ENCODE measurements at places on chromosomes 6 and 20.

DNA sequence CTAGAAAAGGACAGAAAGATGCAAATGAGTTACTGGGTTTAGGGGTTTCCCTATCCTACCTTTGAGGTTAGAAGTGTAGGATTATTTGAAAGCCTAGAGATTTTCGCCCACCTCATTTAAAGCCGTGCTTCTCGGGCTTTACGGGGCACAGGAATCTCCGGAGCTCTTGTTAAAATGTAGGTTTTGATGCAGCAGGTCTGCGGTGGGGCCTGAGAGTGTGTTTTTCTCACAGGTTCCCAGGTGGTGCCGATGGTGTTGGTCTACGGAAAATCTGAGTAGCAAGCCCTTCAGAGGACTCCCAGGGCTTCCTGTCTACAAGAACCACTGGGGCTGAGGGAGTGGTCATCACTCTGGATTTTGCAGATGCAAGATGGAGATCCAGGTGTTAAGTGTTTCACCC lies 47.5 kb downstream of the TRAM2 start:
- no peak for DNase-seq

- no peak for DNase-seq
Measured at GRCh38 chr6:163260111-163260895, 154.2 kb upstream of the QKI start.

- DNase-seq, result no peak
Measured at GRCh38 chr6:4870821-4871494, 94.8 kb downstream of the CDYL start.

DNA sequence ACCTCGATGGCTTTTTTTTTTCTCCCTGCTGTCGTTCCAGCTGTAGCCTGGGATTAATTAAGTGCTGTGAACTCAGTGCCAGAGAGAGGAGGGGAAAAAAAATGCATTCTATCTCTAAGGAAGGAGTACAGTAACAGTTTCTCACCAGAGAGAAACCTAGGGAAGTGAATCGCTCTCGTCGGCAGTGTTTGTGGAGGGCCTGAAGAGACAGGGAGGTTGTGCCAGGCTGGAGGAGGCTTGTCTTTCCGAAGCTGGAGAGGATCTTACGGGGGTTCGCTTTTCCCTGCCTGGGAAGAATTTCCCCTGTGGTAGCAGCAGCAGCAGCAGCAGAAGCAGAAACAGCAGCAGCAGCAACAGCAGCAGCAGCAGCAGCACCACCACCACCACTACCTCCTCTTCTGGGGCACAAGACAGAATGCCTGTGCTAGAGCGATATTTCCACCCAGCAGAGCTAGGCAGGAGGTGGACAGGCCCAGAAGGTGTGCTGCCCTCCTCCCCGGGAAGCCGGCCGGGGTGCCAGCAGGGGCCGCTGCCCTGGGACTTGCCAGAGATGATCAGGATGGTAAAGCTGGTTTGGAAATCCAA lies 186.5 kb downstream of the PDE7B start:
- DNase-seq, result no peak

DNA sequence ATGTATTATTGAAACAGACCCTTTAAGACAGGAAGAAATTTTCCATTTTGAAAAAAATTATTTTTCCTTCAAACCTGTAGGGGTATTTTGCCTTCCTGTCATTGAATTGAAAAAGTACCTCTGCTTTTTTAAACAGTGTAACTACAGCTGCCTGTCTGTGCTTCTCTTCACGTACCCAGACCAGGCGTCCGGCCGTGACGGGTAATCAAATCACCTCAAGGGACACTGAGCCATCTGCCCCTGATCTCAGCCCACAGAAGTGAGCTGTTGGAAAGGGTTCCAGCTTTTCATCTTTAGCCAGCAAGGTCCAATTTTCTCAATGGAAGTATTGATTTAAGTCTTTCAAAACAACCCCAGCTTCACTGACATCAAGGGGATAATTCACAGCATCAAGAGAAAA lies 58.0 kb downstream of the SLC35D3 start:
- no peak for DNase-seq

DNA sequence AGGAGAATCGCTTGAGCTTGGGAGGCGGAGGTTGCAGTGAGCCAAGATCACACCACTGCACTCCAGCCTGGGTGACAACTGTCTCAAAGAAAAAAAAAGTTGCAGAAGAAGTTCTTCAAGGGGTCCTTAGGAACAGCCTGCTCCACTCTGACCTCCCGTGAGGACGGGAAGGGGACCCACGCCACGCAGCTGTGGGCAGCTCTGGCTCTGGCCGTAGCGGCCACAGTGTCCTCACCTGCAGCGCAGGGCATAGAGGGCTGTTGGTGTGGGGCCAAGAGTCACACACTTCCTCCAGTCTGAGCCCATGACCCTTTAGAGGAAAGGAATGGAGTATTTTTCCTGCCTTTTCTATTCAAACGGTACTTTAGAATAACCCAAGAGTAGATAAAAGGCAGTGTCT lies 5.4 kb downstream of the NTSR1 start:
- DNase-seq, result no peak

DNA sequence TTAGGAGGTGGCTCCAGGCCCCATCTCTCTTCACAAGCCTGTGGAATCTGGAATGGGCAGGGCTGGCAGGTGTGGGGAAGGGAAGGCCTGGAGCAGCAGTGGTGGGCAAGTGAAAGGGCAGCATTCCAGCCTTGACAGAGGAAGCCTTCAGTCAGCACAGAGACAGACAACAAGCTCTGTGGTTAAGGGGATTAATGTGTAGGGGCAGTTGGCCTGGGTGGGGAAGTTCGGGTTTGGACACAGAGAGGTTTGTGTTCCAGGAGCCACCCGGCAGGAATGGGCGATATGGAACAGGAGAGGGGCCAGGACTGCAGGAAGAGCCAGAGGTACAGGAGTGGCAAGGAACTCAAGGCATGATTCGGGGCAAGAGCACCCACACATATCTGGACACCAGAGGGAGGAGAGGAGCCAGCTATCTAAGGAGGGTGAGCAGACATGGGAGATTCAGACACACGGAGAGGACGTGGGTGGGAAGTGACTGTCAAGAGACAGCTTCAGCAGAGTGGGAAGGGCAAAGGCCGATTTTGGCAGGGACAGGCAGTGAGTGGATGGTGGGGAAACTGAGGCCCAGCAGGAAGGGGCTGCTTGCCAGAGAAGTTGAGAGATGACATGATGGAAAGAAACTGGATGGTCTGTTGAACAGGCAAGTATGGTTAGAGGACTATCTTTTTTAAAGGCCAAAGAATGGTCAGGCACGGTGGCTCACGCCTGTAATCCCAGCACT lies 2.5 kb upstream of the SLC44A4 start:
- DNase-seq, result no peak

Data from smooth muscle cell of the brain vasculature (primary cell).